ENCODE measurements at places on chromosomes 2 and 18.

DNA sequence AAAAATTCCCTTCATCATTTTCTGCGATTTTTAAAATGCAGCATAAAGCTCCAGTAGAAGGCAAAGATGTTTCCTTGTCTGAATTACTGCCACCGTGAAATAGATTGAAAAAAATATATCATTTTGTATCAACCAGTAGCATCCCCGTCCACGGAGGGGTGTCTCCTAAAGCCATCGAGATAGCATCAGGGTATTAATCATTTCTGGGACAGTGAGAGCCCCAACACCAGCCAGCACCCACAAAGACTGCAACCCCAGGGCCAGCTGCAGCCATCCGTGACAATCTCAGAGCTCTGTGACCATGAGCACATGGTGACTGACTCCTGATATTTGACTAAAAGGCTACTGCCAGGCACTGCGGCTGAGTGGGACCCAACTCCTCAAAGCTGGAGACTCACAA, 64.1 kb upstream of the SIX3 start:
- no peak for DNase-seq

DNA sequence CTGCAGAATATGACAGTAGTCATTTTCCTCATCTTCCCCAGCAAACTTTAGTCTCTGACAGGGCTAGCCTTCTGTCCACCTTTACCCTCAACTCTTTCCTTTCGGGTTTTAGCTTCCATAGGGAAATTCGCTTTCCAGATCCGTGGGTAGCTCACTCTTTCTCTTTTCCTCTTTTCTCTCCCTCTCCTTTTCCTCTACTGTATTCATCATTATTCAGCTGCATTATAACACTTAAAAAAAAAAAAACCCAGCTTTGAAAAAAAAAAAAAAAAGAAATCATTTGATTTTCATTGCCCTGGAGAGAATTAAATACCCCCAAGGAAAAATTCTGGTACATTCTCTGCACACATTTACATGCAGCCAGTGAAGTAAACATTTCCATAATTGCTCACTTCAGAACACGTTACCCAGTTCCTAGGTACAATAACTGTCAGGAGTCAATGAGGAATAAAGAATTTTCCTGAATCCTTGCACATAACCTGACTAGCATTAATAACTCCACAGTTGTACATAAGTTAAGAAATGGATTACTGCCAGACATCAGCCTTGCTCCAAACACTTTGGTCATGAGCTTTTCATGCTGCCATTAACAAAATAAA, 63.5 kb downstream of the ZNF521 start:
- no peak for DNase-seq

DNA sequence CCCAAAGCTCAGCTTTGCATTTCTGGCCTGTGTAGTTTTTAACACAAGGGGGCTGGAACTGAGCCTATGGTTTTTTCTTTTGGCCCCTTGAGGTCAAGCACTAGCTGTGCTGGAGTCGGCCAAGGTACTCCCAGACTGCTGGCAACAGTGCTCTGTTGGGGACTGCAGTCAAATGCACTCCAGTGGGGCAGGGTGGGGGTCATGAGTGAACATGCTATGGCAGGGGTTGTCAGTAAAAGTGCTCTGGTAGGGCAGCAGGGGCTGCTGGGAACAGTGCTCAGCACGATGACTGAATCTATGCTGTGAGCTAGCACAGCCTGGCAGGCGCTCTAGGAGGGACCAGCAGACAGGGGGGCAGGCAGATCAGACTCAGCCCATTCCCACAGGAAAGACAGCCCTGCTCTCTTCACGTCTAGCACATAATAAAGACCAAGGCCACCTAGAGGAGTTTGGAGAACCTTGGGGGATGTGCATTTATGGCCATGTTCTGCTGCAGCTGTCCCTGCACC, 55.0 kb upstream of the CERS6 start:
- DNase-seq = no peak

- no peak for DNase-seq
These were observed 370.2 kb downstream of the NRXN1 start for GRCh38 chr2:50661682-50662081.
